ENCODE measurements at places on chromosomes 2 and 18.
A peak's percentile ranks its signal among the peaks of the same experiment; 100 is the strongest.

DNA sequence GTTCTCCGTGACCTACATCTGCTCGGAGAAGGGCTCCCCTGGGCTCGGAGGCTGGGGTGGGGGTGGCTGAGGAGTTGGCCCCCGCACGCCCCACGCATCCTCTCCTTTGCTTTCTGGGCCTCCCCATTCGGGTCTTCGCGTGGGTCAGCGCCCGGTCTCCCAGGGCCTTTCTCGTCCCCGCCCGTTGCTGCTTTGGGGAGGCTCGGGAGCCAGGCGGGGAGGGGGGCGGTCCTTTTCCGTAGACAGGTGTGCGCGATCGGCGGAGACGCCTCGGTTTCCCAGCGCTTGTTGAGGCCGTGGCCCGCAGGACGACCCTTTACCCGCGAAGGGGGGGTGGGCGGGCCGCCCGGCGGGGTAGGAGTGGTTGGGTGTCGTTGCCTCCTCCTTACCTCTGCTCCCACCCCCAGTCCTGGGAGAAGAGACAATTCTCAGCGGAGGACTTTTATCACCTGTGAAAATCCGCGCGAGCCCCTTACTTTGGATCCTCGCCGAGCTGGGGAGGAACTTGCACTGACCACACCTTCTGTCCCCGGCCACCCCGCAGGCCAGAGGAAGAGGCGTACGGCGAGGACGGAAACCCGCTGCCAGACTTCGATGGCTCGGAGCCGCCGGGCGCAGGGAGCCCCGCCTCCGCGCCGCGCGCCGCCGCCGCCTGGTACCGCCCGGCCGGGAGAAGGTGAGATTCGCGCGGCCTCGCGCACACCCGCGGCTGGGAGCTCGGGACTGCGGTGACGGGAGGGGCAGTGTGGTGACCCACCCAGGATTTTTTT, 2.6 kb downstream of the ADCYAP1 start:
- peak; percentile 14 for DNase-seq

DNA sequence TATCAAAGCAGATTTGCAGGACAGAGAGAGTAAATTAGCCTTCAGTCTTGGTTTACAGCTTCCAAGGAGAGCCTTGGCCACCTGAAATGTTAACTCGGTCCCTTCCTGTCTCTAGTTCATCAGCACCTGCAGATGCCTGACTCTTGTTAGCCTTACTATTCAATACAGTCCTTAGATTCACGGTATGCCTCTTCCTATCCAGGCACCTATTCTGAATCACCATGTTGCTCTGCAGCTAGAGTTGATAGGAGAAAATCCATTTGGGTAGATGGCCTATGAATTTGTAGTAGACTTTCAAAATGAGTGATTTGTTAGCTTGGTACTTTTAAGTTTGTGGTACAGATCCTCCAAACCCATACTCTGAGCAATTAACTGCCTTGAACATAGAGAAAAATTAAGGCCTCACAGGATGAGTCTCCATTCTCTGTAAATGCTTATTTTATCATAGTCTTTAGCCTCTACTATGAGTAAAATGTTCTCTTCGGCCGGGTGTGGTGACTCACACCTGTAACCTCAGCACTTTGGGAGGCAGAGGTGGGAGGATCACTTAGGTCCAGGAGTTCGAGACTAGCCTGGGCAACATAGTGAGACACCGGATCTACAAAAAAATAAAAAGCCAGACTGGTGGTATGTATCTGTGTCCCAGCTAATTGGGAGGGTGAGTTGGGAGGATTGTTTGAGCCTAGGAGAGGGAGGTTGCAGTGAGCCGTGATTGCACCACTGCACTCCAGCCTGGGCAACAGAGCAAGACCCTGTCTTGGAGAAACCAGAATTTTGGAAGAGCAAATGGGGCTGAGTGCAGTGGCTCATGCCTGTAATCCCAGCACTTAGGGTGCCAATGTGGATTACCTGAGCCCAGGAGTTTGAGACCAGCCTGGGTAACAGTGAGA, 32.9 kb downstream of the PTCD3 start:
- peak; percentile 30 for DNase-seq

DNA sequence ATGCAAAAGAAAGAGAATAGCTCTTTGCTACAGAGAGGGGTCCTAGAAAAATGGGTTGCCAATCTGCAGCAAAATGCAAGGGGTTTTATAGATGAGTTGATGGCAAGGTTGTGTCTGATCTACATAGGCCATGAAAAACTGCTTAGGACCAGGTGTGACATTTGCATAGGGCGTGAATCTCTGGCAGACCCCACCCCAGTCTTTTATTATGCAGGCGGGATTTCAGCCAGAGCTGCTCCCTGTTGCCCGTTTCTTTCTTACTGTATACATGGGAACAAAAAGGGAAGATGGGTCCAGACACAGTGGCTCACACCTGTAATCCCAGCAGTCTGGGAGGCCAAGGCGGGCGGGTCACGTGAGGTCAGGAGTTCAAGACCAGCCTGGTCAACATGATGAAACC, 286.4 kb upstream of the LRRTM4 start:
- no peak for DNase-seq

DNA sequence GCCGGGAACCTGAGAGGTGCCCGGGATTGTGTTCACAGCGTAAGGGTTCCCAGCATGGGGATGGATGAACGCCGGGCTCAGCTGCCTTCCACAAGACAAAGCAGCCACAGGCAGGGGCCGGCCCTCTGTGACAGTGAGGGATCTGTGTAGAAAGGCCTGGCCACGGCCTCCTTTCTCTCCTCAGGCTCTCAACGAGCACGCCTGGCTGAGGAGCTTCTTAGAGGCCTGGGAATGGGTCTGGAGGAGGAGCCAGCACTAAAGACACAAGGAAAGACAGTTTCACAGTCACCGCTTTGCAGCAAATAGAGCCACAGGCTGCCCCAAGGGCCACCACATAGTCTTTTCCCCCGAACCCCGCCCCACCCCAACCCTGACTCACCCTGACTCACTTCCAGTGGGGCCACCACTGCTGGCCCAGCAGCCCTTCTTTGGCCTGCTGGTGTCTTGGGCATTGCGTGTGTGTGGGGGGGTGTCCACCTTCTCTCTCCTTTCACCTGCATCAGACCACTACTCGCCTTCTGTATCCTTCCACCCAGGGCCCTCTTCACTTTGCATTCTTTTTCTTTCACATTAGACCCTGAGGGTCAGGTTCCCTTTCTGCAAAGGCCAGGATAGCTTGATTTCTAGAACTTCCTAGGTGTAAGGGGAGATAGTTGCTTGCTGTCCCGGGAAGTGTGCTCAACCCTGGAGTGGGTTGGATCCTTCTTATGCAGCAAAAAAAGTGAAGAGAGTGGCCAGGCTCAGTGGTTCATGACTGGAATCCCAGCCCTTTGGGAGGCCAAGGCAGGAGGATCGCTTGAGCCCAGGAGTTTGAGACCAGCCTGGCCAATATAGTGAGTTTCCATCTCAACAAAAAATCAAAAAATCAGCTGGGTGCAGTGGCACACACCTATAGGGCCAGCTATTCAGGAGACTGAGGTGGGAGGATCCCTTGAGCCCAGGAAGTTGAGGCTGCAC, 19.3 kb upstream of the HPCAL1 start:
- peak; percentile 43 for DNase-seq

- DNase-seq: no peak
Observed at GRCh38 chr2:96806468-96807126, 9.5 kb upstream of the CNNM3 start.

GRCh38 chr2:228590681-228591080, 409.2 kb upstream of the SPHKAP start:
- no peak for DNase-seq

DNA sequence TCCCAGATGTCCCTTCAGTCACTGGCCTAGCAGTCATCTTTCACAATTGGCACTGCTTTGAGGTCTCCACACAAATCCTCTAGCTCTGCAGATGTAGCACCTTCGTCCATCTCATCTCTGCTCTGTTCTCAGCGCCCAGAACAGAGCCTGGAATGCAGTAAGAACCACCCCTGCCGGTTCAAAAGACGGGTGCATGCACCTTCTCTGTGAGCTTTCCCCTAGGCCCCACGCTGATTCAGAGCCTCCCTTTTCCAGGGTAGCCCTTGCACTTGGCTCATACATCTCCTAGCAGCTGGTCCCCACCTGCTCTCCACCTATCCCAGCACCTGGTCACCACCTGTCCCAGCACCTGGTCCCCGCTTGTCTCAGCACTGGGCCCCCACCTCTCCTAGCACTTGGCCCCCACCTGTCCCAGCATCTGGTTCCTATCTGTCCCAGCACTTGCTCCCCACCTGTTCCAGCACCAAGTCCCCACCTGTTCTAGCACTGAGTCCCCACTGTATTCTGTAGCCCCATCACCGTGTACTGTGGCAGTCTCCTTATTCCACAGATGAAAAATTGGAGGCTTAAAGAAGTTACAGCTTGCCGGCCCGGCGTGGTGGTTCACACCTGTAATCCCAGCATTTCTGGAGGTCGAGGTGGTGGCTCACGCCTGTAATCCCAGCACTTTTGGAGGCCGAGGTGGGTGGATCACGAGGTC, 4.7 kb upstream of the KCNF1 start:
- DNase-seq: no peak

DNA sequence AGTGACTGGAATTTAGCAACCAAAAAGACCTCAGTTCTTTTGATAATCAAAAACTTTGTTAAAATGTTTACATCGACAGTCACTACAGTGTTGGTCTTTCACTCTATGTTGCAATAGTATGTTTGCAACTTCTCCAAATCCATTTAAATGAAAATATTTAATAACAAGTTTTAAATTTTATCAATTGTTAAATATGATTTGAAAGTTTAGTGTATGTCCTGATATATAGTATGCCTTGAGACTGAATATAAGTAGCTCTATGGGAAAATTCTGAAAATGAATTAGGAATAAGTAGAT, 109.9 kb downstream of the ANKRD44 start:
- no peak for DNase-seq

DNA sequence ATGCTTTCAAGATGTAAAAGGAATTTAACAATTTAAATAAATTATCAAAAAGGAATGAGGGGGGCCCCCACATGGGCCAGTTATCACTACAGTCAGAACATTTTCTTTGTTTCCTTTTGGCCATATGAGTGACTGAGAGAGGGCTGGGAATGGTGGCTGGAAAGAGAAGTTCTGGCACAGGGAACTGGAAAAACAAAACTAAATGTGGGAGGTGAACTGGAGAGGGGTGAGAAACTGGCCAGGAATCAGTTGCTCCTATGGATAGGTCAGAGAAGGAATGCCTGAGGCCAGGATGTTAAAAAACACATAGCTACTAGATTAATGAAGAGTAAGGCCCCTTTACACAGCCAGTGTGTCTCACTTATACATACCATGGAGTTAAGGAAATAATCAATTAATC, 121.0 kb downstream of the RBMS1 start:
- DNase-seq: no peak

- DNase-seq: peak; percentile 7
Observed at GRCh38 chr2:60844105-60844504, 37.3 kb upstream of the REL start.

- DNase-seq: no peak
Observed at GRCh38 chr18:63379639-63379962, 12.6 kb upstream of the KDSR start.

- no peak for DNase-seq
Observed at GRCh38 chr2:44940049-44940494, 1.4 kb upstream of the SIX3 start.

- DNase-seq: no peak
Observed at GRCh38 chr2:237202288-237203030, 116.8 kb downstream of the COPS8 start.

GRCh38 chr2:12787891-12788801, 71.4 kb downstream of the TRIB2 start:
- DNase-seq: no peak

Data from activated CD4-positive, alpha-beta T cell treated with anti-CD3 and anti-CD28 coated beads, Interleukin-10, Interleukin-2, amounts not matched to agents 100 ng/mL and 50 ng/mL, durations not matched to agents 16 hours and 8 hours (primary cell).